ENCODE measurements at places on chromosomes 2 and 18.

DNA sequence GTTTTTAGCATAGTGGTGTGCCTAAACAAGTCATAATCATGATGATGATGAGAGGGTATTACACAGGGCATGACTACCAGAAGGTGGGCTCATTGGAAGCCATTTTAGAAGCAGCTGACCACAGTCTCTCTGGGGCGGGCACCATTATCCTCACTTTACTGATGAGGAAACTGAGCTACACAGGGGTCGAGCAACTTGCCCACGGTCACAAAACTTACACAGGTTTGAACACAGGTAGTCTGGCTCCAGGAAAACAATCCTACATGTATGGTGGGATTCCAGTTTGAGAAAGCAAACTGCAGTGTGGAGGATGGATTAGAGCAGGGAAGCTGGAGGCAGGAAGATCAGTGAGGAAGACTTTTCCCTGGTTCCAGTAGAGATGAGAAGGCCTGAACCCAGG lies 6.2 kb downstream of the RHOB start:
- DNase-seq = no peak

DNA sequence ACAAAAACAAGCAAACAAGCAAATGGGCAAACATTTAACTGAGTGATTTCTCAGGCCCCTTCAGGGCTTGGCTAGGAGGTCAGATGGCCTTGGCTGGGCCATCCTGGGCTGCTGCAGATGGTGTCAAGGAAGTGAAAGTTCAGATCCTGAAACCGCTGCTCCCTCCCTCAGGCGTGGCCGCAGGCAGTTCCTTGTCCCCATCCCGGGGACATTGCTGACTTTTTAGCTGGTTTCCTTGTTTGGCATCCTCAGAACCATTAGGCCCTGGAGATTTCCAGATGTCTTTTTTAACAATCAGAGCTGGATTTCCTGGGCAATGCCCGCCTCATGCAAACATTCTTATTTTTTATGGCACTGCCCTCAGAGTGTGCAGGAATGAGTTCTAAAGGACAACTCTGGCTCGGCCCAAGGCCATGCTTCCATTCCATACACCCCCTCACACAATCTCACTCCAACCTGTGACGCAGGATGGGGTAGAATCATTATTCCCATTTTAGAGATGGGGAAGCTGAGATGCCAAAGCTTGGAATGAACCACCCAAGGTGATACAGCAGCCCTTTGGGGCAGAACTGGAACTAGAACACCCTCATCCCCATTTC lies 86.1 kb upstream of the ZCCHC2 start:
- no peak for DNase-seq

DNA sequence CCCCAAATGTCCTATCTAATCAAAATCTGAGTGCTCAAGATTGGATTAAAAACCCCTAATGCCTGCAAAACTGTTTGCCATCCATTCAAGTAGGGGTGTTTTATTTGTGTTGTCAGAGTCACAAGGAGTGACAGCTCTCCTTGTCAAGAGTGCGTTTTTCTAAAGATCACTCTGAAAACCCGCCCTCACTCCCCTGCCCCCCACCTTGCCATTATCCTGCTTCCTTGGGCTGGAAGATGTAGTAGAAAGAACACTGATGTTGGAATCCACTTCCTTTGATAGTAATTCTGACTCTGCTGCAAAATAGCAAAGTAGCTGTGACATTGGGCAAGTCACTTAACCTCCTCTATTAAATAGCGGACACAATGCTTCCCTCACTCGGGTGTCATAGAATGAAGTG lies 155.6 kb downstream of the TSN start:
- DNase-seq = no peak

DNA sequence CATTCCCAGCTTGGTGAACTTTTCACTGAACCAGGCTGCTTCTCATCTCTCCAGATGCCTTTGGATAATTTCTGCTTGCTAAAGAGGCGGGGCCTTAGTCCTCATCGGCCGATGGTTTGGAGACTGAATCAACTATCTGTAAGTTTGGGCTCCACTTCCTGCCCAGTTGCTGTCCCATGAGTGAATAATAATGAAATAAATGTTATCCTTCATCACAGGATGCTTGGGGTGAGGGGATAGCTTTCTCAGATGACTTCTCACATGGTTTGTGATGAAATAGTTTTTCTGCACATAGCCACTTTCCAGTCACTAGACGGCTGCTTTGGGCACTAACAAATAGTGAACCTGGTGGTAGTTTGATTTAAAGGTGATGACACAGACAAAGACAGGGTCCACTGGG lies 376.6 kb upstream of the TRIB2 start:
- no peak for DNase-seq

DNA sequence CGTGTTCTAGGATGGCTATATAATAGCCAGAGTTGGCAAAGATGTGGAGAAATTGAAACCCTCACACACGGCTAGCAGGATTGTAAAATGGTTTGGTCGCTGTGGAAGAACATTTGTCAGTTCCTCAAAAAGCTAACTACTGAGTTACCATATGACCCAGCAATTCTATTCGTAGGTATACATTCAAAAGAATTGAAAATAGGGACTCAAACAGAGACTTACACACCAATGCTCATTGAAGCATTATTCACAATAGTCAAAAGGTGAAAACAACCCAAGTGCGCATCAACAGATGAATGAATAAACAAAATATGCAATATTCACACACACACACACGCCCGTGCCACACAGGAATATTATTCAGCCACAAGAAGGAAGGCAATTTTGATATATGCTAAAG lies 98.7 kb downstream of the PLA2R1 start:
- DNase-seq = peak; percentile 12

GRCh38 chr2:1802469-1803216 lies 58.3 kb upstream of the PXDN start:
- no peak for DNase-seq

DNA sequence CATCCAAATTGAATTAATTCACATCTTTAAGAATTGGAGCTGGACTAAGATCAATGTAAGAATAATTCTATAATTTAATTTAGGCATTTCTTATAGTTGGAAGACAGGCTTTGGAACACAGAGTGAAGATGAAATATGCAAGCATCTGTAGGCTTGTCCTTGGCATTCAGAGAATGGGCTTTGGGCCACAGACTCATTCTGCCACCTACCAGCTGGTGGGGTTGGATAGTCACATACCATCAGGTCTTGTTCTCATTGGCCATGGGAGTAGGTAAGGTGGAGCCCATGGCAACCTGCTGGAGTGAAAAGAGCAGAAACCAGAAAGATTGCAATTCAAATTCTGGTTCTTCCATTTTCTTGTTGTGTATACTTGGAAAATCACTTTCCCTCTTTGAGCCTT lies 300.3 kb downstream of the CYRIA start:
- no peak for DNase-seq

GRCh38 chr18:1394966-1395365 lies 490.3 kb downstream of the ADCYAP1 start:
- DNase-seq = no peak

DNA sequence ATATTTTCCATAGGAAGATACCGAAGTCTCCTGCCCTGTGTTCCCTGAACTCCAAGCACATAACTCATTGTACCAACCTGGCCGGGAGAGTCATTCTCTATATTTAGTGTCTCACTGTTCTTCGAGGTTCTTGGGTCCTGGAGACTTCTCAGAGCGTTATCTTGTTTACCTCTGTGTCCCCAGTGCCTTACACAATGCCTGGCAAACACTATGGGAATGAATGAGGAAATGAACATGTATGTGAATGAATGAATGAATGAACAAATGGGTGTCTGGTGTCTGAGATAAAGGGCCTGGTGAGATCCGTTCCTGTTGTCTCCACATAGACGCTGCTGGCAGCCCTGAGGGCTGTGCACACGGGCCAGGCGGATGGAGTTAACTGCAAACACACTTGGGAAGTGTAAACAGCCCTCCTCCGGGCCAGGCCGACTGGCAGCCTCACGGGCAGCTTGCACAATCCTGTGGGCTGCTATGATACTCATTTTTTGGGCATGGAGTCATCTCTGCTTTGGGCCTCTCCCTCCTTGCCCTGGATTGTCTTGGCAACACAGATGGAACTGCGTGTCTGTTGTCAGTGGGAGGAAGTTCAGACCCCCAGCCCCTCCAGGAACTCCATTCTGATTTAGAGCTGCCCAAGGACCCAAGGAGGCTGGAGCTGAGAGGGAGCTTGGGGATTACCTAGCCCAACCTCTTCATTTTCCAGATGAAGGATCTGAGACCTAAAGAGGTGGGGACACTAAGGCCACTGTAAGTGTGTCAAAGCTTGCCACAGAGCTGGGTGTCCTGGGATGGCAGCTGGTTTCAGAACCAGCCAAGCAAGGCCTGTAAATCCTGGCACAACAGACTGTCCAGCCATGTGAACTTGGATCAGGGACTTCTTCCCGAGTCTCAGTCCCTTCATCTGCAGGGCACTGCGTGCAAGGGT lies 124.4 kb downstream of the INHBB start:
- DNase-seq = no peak

GRCh38 chr18:54217624-54218023 lies 6.8 kb downstream of the MBD2 start:
- no peak for DNase-seq

GRCh38 chr18:7390731-7391492 lies 160.0 kb downstream of the LRRC30 start:
- DNase-seq = no peak

DNA sequence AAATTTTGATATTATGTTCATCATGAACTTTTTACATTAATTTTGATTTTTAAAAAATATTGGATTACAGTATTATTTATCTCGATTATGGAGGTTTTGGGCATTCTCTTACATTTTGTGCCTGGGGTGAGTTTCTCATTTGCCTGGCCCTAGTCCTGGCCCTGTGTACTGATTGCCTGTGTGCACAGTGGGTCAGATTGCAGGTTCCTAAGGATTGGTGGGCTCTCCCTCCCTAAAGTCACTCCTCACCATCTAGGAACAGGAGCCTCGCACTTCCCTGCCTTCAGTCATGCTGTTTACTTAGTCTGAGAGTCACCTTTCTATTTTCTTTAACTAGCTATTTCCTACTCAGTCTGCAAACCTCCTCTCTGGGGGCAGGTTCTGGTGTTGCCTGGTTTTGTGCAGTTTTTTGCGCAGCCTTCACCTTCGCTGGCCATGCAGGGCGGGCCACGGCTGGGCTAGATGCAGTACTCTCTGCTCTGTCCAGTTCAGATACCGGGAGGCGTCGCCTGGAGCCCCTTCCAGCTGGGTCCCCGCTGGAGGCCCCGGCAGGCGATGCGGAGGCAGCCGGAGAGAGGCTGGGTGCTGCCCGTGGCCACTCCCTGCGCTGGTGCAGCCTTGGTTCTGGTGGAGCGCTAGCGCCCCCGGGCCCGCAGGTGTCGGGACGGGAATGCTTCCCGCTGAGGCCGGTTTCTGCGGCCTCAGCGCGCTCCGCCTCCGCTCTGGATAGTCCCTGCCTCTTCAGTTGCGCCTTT lies 23.3 kb upstream of the MC5R start:
- peak; percentile 64 for DNase-seq

DNA sequence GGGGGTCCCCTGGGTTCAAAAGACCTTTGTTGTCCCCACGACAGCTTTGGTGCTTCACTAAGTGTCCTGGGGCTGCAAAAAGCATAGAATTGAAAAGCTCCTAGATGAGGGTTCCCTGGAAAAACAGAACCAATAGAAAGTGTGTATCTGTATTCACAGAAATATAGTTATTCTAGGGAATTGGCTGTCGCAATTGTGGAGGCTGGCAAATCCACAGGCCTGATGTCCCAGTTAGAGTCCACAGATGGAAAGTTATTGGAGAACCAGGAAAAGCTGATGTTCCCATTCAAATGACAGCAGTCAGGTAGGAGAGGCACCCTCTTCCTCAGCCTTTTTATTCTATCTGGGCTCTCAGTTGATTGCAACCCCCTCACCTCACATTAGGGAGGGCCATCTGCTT lies 65.5 kb downstream of the LONRF2 start:
- no peak for DNase-seq

GRCh38 chr2:110751642-110752041 lies 19.3 kb downstream of the ACOXL start:
- DNase-seq = no peak

DNA sequence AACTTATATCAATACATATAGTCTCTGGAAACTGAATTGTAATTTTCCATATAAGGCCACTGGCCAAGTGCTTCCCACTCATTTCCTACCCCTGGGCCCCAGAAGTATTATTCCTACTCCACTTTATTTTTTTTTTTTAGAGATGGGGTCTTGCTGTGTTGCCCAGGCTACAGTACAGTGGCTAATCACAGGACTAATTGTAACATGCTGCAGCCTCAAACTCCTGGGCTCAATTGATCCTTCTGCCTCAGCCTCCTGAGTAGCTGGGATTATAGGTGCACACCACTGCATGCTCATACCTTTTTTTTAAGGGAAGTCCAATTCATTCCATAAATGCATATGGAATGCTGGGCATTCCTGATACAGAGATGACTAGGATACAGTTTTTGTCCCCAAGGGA lies 6.4 kb upstream of the CNNM4 start:
- no peak for DNase-seq

DNA sequence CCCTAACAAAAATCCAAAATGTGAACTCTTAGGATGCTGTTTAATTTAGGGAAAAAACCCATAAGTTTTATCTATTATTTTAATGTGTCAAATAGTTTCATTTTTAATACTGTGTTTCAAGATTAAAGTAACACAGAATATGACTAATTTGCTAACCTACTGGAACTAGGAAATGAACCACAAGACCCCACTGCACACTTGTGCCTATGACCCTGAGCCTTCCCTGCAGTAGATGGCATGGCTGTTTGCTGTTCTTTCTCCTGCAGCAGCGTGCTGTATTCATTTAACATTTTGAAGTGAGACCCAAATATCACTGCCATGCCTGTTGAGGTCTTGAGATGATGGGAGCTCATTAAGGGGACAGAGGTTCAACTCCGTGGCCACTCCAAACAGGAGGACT lies 565.2 kb upstream of the NRP2 start:
- no peak for DNase-seq

DNA sequence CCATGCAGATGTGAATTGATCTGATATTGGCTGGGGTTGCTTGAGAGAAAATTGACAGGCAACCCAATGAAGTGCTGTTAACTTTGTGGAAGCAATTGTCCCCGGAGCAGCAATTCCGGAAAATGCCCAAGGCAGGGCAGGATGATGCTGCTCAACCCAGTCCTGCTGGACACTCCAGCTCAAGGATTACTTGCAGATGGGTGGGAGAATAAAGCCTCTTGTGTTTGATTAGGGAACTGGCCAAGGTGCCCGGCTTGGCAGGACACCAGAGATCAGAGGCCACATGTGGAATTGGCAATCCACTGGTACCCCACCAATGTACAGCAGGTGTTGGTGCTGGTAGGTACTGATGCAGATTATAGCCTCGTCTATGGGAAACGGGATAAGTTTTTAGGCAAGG lies 12.3 kb upstream of the C2orf42 start:
- DNase-seq = no peak

DNA sequence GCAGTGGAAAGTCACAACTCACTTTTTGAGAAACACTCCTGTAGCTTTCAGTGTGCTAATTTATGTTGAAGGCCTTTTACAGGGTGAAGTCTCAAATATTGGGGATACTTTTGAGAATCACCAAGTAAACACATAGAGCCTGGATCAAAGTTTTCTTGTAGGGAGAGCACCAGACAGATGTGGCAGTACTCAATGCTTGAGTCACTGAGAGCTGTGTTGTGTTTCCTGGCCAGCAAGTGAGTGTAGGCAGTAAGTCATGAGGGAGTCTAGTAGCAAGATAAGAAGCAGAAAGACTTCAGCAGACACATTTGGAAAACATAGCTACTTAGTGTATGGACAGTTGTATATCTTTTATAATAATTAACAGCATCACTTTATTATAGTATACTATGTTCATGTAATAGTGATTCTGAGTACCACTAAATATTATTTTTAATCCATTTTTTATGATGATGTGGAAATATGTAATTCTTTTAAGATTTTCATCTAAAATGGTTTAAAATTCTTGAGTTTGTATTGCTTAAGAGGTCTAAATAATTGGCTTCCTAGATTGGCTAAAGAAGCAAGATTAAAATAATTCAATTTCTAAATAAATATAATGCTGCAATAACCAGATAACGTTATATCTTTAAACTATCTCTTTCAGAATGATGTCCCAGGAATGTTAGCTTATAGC lies 12.8 kb downstream of the PSMD1 start:
- no peak for DNase-seq

Measured in GM10248 (cell line).